ENCODE measurements at places on chromosomes 11 and 22. TPM values are rescaled to one million over a fixed set of nuclear protein-coding genes. Genes with fewer than 3 reads are reported as not detected.

The PNPLA5 gene
- total RNA-seq, result not detected

The KCNJ1 gene
- not detected for total RNA-seq

The OR51E2 gene
- total RNA-seq, result not detected

The RIC8A gene
- 66.0 TPM for total RNA-seq

The RIC3 gene
- total RNA-seq, result 1.5 TPM
